CD4-positive, alpha-beta T cell (primary cell): ENCODE measurements at places on chromosomes 3 and 15.

DNA sequence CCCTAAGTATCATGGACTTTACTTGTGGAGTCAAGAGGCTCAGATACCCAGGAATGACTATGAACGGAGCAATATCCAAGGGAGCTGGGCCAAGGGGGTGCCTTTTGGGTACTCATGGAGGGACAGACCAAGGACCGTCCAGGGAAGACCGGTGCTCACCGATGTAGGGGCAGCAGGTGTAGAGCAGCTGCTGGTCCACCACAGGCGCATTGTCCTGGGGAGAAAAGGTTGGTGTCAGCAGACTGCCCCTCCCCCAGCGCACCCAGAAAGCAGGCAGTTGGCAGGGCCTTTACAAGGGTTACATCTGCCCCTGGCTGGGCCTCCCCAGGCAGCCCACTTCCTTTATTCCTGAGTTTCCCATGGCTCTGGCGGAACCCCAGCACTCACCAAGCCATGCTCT, 7.5 kb downstream of the CDAN1 start:
- H3K4me1 ChIP-seq = peaks cover under 1% of the 10 kb centered on the region
- no peak overlapping the region for H3K27ac ChIP-seq
- H3K36me3 ChIP-seq = peaks cover 94% of the 10 kb centered on the region

- H3K36me3 ChIP-seq = no peaks in the 10 kb centered on the region
- no peak overlapping the region for H3K27ac ChIP-seq
- H3K4me3 ChIP-seq = no peak overlapping the region
- H3K4me1 ChIP-seq = peaks cover 1% of the 10 kb centered on the region
These were observed 19.2 kb upstream of the RAD18 start for GRCh38 chr3:8982509-8982908.

DNA sequence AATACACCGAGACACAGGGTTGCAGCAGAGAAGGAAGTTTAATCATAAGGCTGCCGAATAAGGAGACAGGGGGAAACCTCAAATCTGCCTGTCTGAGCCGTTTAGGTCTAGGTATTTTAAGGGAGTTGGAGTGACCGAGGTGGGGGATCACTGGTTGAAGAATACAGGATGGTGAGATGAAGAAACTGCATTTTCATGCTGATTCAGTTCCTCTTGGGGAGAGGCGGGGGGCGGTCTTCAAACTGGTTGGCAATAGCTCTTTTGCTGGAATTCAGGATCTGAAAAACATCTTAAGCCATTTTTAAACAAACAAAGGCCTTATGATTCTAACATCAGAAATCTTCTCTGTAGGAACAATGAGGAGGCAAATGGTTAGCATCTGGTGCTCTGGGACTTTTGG, 699.5 kb upstream of the CFAP20DC start:
- peaks cover 6% of the 10 kb centered on the region for H3K4me1 ChIP-seq
- H3K36me3 ChIP-seq = peaks cover 10% of the 10 kb centered on the region
- no peaks in the 10 kb centered on the region for H3K27me3 ChIP-seq
- no peak for DNase-seq
- H3K27ac ChIP-seq = no peak overlapping the region
- no peak overlapping the region for H3K4me3 ChIP-seq

DNA sequence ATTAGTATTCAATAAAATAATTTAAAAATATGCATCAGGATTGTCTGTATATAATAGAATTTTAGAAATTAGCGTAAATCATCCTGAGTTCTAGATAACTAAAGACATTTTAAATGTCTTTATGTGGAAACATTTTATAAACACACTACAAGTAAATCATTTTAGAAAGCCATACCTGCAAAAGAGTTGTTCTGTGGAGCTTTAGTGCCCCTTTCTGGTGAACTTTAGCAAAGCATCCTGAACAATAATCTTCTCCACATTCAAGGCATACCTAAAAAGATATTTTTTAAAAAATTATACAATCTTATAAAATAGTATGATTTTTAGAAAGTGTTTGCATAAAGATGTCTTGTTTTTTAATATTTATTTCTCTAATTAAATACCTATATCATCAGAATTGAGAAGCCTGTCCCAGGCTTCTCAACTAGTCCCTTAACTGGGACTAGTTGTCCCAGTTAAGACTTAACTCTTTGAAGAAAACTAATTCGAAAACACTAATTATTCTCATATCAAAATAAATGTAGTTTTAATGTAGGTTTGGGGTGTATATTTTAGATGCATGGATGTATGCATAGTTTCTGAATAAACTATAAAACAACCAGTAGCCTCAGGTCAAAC, 29.7 kb downstream of the ZBBX start:
- no peak for DNase-seq
- no peak overlapping the region for H3K4me3 ChIP-seq
- no peaks in the 10 kb centered on the region for H3K4me1 ChIP-seq
- H3K36me3 ChIP-seq = no peaks in the 10 kb centered on the region

GRCh38 chr3:195549931-195550519, 6.9 kb upstream of the PPP1R2 start:
- peak; percentile 87 for DNase-seq
- H3K4me1 ChIP-seq = peaks cover 92% of the 10 kb centered on the region
- H3K4me3 ChIP-seq = peak overlapping the region; percentile 45
- H3K27ac ChIP-seq = peak overlapping the region; percentile 81
- no peaks in the 10 kb centered on the region for H3K27me3 ChIP-seq

DNA sequence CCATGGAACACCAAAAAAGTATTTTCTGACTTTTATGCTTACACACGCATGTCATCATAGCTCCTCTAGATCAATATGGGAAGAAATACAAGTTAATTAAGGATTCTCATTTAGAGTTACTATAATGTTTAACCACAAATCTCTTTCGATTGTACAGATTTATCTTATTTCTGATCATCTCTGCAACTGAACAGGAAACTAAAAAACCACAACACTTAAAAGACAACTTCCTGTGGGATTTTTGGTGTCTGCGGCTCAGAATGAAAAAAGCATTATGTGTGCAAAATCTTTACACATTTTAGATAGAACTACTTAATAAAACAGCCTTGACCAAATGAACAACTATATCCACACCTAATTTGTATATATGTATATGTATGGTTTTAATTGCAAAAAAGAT, 3.0 kb upstream of the TJP1 start:
- H3K36me3 ChIP-seq = no peaks in the 10 kb centered on the region
- H3K27me3 ChIP-seq = peaks cover 42% of the 10 kb centered on the region
- H3K4me3 ChIP-seq = no peak overlapping the region
- H3K4me1 ChIP-seq = peaks cover 29% of the 10 kb centered on the region
- DNase-seq = peak; percentile 71
- no peak overlapping the region for H3K27ac ChIP-seq

DNA sequence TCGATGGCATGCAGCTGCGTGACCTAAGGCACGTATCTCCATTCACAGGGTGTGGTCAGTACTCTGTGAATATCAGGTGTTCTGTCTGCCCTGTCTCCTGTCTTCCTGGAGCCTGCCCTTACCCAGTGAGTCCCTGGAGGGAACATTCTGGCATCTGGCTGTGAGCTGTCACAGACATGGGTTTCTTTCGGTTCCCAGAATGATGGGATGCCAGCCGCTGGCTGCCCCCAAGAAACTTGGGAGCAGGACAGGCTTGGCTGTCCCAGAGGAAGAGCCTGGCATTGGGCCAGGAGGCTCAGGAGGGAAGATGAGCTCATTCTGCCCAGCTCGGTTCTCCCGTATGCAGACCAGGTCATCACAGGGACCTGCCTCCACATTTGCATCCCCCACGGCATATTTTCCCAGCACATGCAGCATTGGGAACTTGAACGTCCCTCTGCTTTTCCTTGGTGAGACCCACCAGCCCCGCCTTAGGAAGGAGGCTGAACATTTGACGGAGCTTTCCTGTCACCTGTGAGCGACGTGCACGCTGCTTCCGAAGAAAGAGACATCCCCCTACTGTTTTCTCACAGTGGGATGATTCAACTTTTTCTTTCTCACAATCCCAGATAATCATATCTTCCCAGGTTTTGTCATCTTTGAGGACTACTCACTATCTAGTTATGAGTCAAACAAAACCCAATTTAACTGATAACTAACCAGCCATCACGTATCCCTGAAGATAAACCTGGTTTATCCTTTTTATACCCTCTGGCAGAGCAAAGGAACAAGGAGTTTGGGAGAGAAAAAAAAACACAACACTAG, 22.0 kb upstream of the PGPEP1L start:
- peaks cover 2% of the 10 kb centered on the region for H3K27me3 ChIP-seq
- DNase-seq = no peak
- no peaks in the 10 kb centered on the region for H3K36me3 ChIP-seq

DNA sequence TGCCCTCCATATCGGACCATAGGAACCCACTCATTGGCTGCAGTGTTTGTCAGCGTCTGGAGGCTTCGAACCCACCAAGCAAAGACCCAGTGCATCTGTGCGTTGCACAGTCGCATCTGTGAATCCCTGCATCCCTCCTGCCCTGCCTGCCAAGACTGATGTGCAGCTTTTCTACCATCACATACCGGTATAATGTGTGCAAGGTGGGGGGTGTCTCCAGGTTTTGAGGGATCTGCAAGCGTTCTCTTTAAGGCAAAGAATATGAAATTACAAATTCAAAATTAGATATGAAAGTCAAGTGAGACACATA, 288 bp upstream of the NME9 start:
- peaks cover 18% of the 10 kb centered on the region for H3K4me1 ChIP-seq
- DNase-seq = no peak
- H3K4me3 ChIP-seq = peak overlapping the region; percentile 69
- no peaks in the 10 kb centered on the region for H3K27me3 ChIP-seq
- peak overlapping the region; percentile 81 for H3K27ac ChIP-seq

GRCh38 chr15:32733281-32733680, 15.5 kb downstream of the GREM1 start:
- H3K27me3 ChIP-seq = peaks cover 4% of the 10 kb centered on the region
- H3K27ac ChIP-seq = no peak overlapping the region
- H3K36me3 ChIP-seq = no peaks in the 10 kb centered on the region
- no peak overlapping the region for H3K4me3 ChIP-seq

DNA sequence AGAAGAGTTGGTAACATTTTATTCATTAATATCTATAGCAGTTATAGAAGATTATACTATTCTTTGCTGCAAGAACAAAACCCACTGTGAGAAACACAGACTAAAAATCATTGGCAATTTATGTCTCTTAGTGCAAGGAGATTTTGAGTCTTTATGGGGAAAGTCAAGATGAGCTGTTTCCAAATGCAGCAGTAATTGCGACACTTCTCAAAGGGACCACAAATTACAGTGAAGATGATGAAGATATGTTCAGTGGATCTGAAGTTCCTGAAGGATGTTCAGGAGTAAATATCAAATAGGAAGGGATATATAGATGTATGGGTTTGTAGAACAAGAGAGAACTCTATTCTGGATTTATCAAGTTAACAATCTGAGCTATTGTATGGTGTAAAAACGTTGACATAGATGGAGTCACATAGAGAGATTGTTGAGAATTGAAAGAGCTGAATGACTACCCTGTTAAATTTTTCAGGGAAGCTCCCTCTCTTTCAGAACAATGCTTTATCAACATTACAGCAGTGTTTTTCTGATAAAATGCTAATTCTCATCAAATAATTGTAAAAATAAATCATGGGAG, 71.8 kb downstream of the DTWD1 start:
- H3K36me3 ChIP-seq = no peaks in the 10 kb centered on the region
- no peaks in the 10 kb centered on the region for H3K4me1 ChIP-seq
- H3K27me3 ChIP-seq = no peaks in the 10 kb centered on the region
- H3K27ac ChIP-seq = no peak overlapping the region
- no peak overlapping the region for H3K4me3 ChIP-seq
- no peak for DNase-seq

- DNase-seq = no peak
- H3K4me1 ChIP-seq = no peaks in the 10 kb centered on the region
- no peaks in the 10 kb centered on the region for H3K27me3 ChIP-seq
- H3K36me3 ChIP-seq = no peaks in the 10 kb centered on the region
These were observed 914.9 kb upstream of the EPHA6 start for GRCh38 chr3:95899494-95899893.

GRCh38 chr3:180280555-180280954, 243.8 kb upstream of the PEX5L start:
- no peaks in the 10 kb centered on the region for H3K27me3 ChIP-seq
- no peak for DNase-seq
- H3K4me1 ChIP-seq = no peaks in the 10 kb centered on the region
- no peaks in the 10 kb centered on the region for H3K36me3 ChIP-seq
- no peak overlapping the region for H3K27ac ChIP-seq

DNA sequence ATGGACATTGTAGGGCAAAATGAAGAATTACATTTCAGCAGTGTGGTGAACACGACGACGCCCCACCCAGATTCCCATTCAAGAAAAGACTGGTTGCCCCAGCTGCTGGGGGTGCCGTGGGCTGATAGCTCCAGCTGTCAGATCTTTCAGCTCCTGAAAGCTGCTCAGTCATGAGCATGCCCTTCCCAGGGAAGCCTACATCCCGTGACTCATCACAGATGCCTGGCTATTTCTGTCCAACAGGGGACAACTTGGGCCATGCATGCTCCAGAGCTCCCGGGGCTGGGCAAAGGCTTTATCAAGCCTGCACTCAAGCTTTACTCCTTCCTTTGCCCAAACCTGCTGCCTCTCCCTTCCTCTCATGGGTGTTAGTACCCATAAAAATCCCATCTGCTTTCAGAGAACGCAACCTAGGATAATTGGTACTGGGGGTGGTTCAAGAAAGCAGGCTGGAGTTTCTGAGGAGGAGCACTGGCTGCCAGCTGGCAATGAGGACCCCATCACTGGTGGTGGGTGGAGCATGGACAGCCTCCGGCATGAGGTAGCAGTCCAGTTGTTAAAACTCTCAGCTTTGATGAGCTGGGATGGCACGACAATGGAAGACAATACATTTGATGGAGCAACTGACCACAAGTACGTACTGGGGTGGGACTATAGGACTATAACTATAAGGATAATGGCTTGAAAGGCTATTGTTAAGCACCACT, 16.4 kb upstream of the ST8SIA2 start:
- H3K4me3 ChIP-seq = no peak overlapping the region
- no peaks in the 10 kb centered on the region for H3K36me3 ChIP-seq
- H3K27ac ChIP-seq = no peak overlapping the region
- no peaks in the 10 kb centered on the region for H3K4me1 ChIP-seq

GRCh38 chr3:72352176-72352575, 496.1 kb downstream of the SHQ1 start:
- no peaks in the 10 kb centered on the region for H3K36me3 ChIP-seq
- peaks cover 10% of the 10 kb centered on the region for H3K4me1 ChIP-seq
- H3K27me3 ChIP-seq = no peaks in the 10 kb centered on the region
- H3K27ac ChIP-seq = no peak overlapping the region
- DNase-seq = no peak
- H3K4me3 ChIP-seq = no peak overlapping the region

DNA sequence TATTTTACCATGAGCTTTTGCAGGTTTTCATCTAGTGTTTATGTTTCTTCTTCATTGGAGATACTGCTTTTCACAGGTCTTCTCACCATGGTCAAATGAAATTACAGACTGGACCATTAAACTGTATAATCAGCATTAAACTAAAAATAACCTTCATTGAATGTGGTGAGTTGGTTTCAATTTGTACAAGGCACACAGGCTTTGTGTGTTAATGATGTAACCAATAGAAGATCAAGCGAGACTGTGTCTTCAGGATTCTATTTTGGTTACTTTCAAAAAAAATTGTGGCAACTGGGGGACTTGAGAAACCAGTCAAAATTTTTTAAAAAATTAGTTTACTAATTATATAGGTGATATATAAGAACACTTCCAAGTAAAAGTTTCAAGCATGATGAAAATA, 54.3 kb upstream of the GCSAM start:
- no peaks in the 10 kb centered on the region for H3K36me3 ChIP-seq
- no peaks in the 10 kb centered on the region for H3K27me3 ChIP-seq
- H3K4me1 ChIP-seq = no peaks in the 10 kb centered on the region
- DNase-seq = no peak

- H3K4me3 ChIP-seq = no peak overlapping the region
- H3K27me3 ChIP-seq = no peaks in the 10 kb centered on the region
- H3K36me3 ChIP-seq = no peaks in the 10 kb centered on the region
- DNase-seq = no peak
- H3K4me1 ChIP-seq = peaks cover 58% of the 10 kb centered on the region
These were observed 2.2 kb downstream of the BMF start for GRCh38 chr15:40106203-40107161.

GRCh38 chr3:67964596-67964995, 310.2 kb upstream of the SUCLG2 start:
- no peaks in the 10 kb centered on the region for H3K27me3 ChIP-seq
- no peak overlapping the region for H3K27ac ChIP-seq
- no peak for DNase-seq
- no peaks in the 10 kb centered on the region for H3K36me3 ChIP-seq
